ENCODE measurements at places on chromosomes 7 and 10.
A peak's percentile ranks its signal among the peaks of the same experiment; 100 is the strongest.

DNA sequence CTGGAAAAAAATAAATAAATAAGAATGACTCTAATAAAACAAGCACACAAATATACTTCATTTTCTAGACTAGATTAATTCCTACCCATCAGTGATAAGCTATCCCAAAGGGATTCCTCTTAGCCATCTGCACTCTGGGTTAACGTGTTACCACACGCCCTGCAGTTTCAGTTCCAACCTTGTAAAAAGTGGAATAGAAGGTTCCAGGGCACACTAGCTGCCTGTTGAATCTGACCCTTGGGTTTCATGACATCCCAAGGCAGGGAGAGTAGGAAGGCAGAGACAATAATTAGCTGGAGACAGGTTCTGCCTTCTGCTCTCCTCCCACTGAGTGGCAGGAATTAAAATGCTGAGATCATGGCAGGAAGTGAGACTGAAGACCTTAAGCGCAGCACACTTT, 33.5 kb downstream of the SLC37A3 start:
- no peak for DNase-seq

GRCh38 chr7:124781418-124781817, 15.8 kb upstream of the GPR37 start:
- no peak for DNase-seq

DNA sequence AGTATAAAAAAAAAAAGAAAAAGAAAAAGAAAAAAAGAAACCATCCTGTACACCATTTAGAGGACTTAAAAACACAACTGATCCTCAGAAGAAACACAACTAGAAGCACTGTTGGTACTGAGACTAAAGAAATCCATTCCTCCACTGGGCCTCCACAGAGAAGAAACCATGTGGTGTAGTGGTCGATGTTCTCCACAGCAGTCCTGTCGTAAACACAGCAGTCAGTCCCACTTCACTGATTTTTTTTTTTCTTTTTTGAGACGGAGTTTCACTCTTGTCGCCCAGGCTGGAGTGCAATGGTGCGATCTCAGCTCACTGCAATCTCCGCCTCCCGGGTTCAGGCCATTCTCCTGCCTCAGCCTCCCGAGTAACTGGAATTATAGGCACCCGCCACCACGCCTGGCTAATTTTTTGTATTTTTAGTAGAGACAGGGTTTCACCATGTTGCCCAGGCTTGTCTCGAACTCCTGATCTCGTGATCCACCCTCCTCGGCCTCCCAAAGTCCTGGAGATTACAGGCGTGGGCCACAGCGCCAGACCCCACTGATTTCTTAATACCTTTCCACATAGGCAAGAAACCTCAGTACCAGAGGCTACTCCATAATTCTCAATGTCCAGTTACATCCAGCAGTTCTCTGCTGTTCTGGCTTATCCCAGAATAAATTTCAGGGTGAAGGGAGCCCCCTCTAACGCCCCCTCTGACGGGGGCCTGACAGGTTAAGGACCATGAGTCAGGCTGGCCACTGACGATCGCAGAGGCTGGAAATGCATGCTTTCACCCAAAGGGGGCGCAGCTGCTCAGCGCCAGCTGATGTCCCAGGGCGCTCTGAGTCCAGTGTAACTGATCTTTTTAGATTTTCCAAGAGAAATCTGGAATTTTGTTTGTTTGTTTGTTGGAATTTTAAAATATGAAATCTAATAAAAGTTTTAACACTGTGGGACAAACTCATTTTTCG, 24.8 kb upstream of the FFAR4 start:
- DNase-seq, result peak; percentile 13

DNA sequence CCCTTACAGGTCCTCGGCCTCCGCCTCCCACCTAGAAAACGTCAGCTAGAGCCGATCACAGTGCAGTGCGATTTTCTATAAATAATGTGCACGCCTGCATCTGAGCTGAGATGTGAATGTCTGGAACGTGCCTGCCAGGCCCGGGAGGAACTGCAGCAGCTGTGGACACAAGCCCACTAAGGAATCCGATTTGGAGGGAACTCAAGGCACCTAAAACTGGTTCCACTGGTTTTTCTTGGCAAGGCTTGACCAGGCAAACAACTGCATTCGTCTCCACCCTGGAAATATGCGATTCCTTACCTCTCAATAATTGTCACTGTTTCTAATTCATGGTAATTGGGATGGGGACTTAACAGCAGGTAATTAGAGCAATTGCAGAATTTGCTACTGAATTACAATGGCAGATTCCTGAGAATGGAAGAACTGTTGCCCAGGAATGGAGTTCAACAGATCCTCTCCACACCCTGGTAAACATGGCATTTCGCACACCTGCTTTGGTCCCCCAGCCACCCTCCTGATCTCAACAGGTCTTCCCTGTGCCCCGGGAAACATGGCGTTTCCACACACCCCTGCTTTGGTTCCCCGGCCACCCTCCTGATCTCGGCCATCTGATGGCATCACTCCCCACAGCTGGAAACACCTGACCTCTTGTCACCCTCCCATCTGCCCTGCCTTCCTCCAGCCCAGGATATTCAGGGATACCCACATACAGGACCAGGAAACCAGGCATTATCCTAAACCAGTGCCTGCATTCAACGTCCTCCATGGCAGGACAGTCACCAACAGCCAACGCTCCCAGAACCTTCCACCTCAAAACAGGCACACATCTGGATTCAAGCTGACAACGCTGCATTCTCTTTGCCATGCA, 76.0 kb downstream of the DIP2C start:
- DNase-seq, result no peak

DNA sequence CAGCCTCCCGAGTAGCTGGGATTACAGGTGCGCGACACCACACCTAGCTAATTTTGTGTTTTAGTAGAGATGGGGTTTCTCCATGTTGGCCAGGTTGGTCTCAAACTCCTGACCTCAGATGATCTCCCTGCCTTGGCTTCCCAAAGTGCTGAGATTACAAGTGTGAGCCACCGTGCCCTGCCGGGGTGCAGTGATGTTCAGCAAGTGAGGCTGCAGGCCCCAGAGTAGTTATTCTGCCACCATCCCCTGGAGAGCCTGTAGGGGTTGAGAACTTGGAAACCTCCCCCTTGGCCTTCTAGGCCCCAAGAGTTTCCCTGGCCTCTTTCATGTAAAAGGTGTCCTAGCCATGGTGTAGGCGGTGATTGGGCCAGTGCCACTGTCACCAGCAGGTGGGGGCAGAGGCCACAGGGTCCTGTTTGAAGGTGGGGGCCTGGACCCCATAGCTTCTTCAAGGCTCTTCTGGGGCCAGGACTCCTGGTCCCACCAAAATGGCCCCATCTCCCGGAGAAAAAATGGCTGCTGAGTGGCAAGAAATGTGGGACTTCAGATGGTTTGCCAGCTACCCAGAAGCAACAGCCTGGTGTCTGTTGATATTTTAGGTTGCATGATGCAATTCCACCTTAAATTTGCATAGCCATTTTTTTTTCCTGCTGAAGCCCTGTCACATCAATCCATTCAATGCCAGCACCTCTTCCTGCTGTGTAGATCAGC, 25.5 kb upstream of the INMT start:
- peak; percentile 17 for DNase-seq

- DNase-seq, result no peak
Observed at GRCh38 chr10:47055386-47056246, 144.4 kb downstream of the PTPN20 start.

DNA sequence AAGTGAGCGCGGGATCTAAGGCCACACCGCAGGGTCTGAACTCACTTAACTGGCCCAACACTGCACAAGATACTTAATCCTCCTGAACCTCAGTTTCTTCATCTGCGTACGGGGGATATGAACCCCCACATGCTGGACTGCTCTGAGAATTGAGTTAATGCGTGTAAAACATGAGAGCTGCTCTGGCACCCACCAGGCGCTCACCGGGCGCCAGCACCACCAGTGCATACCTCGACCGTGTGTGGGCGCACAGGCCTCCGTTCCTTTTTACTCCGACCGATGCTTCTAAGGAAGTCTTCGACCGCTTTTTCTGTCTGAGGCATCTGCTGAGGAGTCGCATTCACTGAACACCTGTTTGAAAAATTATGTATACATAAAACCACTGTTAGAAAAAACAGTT, 27.2 kb downstream of the PITRM1 start:
- no peak for DNase-seq

DNA sequence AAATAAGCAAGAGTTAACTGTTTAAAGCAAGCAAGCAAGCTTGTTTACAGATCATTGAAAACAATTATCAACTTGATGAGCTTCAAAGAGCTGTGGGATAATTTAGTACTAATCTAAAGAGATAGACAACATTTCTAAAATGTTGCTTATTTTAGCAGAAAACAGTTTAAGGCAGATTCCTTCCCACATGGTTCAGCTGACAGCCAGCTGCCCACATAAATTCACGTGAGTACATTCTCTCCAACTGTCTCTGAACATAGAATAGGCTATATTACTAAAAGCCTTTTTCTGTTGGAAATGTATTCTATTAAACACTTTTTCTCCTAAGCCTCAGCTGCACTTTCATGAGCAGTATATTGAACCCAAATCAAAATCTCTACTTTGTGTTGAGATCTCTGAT, 174.1 kb downstream of the LRRN3 start:
- no peak for DNase-seq

- no peak for DNase-seq
Observed at GRCh38 chr10:29522061-29522855, 112.5 kb downstream of the SVIL start.

DNA sequence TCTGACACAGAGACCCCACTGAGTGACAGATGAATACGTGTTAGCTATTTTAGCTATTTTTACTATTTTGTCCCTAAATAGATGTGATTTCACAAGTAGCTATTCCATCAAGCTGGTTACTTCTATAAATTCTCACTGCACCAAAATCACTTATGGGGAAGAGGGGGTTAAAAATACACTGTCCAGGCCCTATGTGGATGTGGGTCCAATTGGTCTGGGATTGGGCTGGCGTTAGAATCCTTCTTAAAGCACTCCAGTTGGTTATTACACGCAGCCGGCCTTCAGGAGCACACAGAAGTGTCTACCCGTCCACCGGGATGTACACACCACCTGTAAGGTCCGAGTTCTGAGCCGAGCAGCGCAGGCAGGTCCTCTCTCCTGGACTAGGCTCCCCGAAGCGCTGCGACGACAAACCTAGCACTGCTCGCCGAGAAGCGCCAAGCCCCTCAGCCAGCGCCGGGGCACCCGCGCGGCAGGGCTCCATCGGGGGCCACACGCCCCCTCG, 222.3 kb upstream of the MKLN1 start:
- no peak for DNase-seq

GRCh38 chr10:132142396-132143161, 44.2 kb upstream of the DPYSL4 start:
- peak; percentile 42 for DNase-seq

DNA sequence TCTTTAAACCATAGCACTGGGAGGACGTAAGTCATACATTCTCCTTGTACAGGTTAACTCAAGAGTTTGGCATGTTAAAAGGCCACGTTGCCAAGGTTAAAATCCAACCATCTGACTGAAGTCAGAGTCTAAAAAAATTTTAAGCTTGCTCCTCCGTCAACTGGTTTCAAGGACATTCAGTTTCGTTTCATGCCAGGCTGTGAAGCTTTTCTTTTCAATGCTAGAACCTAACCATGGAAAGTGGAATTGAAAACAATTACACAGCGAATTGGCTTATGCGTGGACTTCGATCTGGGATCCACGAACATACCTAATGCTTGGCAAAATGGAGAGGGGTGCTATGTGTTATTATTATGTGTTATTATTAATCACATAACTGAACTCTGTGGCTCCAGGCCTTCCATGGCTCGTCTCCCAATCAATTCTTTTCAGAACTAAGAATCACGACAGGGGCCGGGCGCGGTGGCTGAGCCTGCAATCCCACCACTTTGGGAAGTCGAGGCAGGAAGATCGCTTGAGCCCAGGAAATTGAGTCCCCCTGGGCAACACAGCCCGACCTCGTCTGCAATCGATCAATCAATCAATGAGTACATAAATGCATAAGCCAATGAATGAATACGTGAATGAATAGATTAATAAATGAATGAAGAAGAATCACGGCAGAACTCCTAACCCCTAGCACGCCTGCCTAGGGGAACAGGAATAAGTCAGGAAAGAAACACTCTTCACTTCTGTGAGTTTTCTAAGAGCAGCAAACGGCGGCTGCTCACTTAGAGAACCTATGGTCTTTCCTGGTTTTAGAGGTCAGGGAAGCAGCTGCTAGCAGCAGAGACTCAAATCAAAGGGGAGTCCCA, 733 bp upstream of the ARL5B start:
- DNase-seq, result no peak

GRCh38 chr10:98263088-98263487, 4.9 kb downstream of the LOXL4 start:
- DNase-seq, result no peak

GRCh38 chr10:129521161-129522025, 54.4 kb downstream of the MGMT start:
- no peak for DNase-seq

- DNase-seq, result no peak
Observed at GRCh38 chr7:93992421-93993110, 11.6 kb downstream of the BET1 start.

GRCh38 chr10:18660816-18661431, 1.7 kb downstream of the ARL5B start:
- DNase-seq, result no peak

GRCh38 chr7:128000048-128000447, 31.2 kb downstream of the LRRC4 start:
- no peak for DNase-seq

DNA sequence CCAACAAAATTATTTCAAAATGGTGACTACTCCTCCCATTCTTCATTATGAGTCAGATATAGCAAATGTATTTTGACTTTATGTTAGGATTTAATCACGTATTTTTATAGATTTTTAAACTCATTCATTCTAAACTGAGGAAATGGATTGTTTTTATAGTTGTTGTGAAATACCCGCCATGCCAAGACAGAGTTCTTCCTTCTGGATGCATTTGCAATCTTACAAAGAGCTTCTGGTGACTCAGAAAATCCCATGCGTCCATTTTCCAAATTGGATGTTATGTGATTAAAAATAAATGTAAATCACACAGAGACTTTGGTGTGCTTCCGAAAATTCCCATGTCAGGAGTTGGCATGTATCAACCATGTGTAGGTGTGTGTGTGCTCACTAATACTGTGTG, 179.3 kb downstream of the TRIL start:
- no peak for DNase-seq

GRCh38 chr10:115950320-115950719, 322.7 kb downstream of the GFRA1 start:
- DNase-seq, result no peak

DNA sequence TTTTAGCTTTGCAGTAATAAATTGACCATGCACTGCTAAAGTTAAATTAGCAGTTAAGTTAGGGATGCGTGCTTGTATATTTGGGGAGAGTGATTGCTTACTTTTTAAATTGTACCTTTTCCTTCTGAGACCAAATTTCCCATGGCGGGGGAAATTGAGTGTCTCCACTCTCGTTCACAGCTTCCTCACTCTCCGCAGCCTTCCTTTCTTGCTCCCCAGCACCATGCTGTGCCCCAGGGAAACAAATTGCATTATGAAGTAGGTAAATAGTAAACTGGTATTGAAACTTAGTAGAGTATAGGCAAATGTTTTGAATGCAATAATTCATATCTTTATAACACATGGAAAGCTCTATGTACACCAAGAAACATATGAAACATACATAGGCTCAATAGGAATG, 85.4 kb downstream of the MALRD1 start:
- no peak for DNase-seq
